ENCODE measurements at places on chromosomes 11 and 22.

GRCh38 chr11:13429836-13430235 lies 33.2 kb downstream of the BTBD10 start:
- no peak for DNase-seq

GRCh38 chr11:76314741-76315090 lies 66.2 kb downstream of the THAP12 start:
- DNase-seq, result no peak

DNA sequence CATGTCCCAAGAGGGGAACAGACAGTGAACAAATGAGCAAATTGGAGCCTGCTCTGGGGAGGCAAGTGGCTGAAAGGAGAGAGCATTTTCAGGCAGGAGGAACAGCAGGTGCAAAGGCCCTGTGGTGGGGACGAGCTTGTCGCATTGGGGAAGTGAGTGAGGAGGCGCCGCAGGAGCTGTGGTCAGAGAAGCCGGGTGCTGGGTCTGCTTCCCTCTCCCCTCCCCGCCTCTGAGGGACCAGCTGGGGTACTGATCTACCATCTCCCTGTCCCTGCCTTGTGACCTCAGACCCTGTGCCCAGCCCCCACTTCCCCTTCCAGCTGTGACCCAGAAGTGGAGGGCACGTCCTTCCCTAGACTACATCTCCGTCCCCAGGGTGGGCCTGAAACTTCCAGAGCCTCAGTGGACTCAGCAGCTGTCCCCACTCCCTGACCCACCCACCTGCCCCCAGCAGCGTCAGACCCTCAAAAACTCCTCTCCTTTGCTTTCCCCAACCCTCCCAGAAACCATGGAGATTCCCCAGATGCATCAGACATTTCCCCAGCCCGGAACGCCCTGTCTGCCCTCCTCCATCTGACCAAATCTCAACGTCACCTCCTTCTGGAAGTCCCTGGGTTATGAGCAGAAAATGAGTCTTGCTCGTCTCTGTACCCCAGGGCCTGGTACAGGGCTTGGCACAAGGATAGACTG lies 19.7 kb upstream of the PDGFB start:
- no peak for DNase-seq

DNA sequence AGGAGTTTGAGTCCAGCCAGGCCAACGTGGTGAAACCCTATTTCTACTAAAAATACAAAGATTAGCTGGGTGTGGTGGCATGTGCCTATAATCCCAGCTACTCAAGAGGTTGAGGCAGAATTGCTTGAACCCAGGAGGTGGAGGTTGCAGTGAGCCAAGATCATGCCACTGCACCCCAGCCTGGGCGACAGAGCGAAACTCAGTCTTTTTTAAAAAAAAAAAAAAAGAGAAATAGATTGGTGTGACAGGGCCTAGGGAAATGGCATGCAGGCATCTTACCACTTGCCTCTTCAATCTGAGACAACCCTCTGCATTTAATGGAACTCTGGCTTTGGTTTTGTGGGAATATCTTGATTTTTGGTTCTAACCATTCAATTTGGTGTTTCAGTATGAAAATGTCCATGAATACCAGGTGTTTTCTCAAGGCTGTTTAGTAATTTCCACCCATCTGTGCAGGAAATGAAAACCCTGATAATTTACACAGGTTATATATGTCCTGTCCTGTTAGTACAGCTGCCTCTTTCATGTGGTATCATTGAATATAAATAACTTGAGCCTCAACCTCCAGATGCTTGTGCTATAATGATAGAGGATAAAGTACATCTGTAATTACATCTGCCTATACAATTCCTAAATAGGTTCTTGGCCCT lies 8.4 kb downstream of the XBP1 start:
- DNase-seq, result no peak

DNA sequence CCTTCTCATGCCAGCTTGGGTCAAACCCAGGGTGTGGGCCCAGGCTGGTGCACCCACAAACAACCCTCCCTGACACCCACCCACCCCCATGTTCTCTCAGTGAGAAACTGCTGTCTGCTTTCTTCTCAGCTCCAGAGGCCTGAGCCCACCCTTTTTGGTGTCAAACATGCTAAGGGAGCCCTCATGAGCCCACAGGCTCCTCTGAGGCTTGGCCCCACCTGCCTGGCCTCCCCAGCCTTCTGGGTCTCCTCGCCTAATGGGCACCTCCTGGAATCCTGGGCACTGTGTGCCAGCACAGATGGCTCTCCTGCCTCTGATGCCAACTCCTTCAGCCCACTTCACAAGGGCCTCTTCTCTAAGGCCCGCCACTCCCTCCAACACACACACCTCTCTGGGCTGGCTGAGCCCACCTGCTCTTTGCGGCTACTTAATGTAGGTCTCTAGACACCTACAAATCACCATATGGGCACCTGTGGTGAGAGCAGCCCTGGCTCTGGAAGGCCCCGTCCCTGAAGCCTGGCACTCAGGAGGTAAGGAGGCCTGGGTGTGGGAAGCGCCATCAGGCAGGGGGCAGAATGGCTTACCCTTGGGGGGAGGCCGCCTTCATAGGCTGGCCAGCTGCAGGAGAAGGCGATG lies 4.4 kb downstream of the NAGA start:
- no peak for DNase-seq

- peak; percentile 32 for DNase-seq
Observed at GRCh38 chr22:20244691-20245576, 23.2 kb downstream of the RTN4R start.

DNA sequence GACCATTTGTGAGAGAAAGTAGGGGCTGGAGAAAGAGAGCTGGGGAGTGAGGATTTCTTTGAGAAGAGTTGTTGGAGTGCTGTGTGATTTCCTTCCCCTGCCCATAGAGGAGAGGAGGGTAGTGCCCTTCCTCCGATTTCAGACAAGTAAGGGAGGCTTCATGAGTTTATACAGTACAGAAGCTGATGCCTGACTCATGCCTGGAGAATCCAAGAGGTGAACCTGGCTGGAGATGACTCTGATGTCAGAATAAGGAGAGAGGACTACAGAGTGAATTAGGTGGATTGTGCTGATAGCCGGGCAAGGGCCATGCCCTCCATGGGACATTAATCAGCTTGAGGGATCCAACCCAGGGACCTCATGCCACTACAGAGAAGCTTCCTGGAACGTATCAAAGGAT lies 91.6 kb downstream of the FAR1 start:
- no peak for DNase-seq

- no peak for DNase-seq
Observed at GRCh38 chr11:120248551-120249278, 8.8 kb downstream of the POU2F3 start.

GRCh38 chr11:74255741-74256375 lies 55.6 kb downstream of the P4HA3 start:
- DNase-seq, result peak; percentile 49

- no peak for DNase-seq
Observed at GRCh38 chr11:3122775-3123201, 42.3 kb downstream of the OSBPL5 start.

- peak; percentile 15 for DNase-seq
Observed at GRCh38 chr11:36478700-36479329, 31.3 kb downstream of the TRAF6 start.

DNA sequence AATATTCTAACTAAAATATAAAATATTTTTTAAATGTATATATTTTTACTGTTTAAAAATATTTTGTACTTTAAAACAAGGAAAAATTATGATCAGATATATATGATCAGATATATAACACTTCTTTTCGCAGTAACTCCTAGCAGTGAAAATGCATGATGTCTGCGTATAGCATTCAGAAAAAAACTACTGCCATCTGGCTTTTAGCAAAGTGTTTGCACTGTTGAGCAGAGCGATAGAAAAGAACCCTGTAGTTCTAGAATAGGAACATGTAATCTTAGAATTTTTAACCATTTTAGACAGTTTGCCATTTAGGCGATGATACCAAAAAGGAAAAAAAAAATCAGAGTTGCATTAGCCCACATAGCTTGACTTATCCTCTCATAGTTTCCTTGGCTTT lies 370.4 kb upstream of the ANO3 start:
- DNase-seq, result no peak

DNA sequence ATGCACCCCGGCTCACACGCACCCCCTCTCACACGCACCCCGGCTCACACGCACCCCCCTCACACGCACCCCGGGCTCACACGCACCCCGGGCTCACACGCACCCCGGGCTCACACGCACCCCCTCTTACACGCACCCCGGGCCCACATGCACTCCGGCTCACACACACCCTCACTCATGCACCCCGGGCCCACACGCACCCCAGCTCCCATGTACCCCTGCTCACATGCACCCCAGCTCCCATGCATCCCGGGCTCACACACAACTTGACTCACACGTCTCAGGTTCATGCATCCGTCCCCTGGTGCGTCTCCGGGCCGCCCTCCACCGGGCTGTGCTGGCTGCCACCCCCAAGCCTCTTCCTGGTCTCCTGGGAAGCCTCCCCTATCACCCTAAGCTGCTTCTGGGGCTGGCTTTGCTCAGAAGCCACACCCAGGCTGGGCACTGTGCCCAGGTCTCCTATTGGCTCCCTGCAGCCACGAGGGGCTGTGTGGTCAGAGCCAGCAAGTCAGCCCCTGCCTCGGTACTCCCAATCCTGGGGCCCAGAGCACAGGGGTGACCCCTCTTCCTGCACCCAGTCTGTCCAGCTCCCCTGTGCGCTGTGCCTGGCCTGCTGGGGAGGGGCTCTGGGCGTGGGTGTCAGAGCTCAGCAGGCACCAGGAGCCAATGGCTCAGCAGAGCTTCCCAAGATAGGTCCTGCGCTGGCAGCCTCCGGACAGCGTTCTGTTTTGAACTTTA lies 16.9 kb downstream of the TSPAN4 start:
- DNase-seq, result no peak

GRCh38 chr11:33405834-33406602 lies 148.8 kb downstream of the HIPK3 start:
- DNase-seq, result no peak

GRCh38 chr11:124584681-124585372 lies 15.0 kb downstream of the OR8A1 start:
- DNase-seq, result no peak

- no peak for DNase-seq
Observed at GRCh38 chr22:46986788-46987187, 224.3 kb downstream of the TBC1D22A start.

- peak; percentile 2 for DNase-seq
Observed at GRCh38 chr22:47203554-47203991, 441.1 kb downstream of the TBC1D22A start.

- DNase-seq, result no peak
Observed at GRCh38 chr11:44190883-44191230, 95.4 kb downstream of the EXT2 start.

GRCh38 chr11:102868339-102868738 lies 6.4 kb downstream of the MMP12 start:
- no peak for DNase-seq

- peak; percentile 70 for DNase-seq
Observed at GRCh38 chr11:134224710-134225664, 516 bp downstream of the VPS26B start.

- no peak for DNase-seq
Observed at GRCh38 chr11:126530416-126530815, 174.9 kb downstream of the ST3GAL4 start.

DNA sequence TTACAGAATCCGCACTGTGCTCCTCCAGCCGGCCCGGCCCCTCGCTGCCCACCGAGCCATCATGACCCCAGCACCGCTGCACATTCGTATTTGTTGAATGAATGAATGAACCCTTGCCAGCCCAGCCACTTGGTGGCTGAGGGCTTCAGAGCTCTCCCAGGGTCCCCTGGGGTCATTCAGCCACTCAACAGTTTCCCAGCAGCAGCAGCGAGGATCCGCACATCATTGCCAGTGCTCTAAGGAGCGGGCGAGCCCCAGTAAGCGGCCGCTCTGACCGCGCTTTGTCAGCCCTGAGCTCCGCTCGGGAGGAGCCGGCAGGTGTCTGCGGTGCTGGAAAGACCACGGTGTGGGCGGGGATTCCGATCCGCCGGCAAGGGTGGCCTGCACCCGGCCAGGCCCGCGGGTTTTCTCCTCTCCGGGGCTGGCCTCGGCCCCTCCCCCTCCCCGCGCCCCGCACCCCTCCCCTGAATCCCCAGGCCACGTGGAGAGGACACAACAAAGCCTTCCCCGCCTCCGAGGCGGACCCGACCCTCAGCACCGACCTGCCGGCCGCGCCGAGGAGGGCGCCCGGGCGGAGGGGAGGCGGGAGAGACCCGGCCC lies 563 bp downstream of the BID start:
- peak; percentile 65 for DNase-seq

GRCh38 chr22:39809772-39810557 lies 83.6 kb downstream of the ENTHD1 start:
- DNase-seq, result no peak

- DNase-seq, result no peak
Observed at GRCh38 chr22:25829237-25829636, 87.2 kb downstream of the MYO18B start.

DNA sequence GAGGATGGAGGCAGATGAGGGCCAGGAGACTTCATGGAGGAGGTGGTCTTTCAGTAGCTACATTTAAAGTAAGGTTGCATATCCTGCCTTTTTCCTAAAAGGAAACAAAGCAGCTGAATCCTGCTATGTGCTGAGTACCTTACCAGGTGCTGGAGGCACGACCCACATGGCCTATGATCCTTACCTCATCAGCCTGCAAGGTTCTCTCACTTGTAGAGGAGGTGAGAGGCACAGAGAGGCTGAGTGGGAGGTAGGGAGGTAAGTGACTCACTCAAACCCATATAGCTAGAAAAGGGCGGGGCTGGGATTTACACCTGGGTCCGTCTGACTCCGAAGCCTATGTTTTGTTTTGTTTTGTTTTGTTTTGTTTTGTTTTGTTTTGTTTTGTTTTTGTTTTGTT lies 75.8 kb downstream of the BUD13 start:
- no peak for DNase-seq

DNA sequence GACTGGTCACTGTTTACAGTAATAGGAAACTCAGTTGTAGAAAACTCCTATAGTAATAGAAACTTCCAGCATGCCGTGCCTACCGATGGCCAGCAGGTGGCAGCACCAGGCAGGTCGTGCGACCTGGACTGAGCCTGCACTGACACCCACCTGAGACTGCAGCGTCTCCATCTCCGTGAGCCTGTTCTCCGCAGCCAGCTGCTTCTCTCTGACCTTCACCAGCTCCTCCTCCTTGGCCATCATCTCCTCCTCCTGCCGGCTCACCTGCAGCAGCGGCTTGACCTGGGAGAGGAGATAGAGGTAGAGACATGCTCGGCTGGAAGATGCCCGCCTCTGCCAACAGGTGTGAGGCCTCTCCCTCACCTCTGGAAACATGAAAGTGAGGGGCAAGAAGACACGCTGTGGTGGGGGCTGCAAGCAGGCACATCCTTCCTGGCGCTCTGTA lies 48.5 kb downstream of the APOL1 start:
- peak; percentile 85 for DNase-seq

DNA sequence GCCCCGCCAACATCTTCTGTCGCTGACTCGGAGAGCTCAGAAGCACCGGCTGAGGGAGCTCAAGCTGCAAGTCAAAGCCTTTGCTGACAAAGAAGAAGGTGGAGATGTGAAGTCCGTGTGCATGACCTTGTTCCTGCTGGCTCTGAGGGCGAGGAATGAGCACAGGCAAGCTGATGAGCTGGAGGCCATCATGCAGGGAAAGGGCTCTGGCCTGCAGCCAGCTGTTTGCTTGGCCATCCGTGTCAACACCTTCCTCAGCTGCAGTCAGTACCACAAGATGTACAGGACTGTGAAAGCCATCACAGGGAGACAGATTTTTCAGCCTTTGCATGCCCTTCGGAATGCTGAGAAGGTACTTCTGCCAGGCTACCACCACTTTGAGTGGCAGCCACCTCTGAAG lies 6.7 kb downstream of the RAG1 start:
- no peak for DNase-seq
